Activated CD8-positive, alpha-beta T cell treated with anti-CD3 and anti-CD28 coated beads for 36 hours (primary cell): ENCODE measurements at places on chromosomes 2 and 18.

DNA sequence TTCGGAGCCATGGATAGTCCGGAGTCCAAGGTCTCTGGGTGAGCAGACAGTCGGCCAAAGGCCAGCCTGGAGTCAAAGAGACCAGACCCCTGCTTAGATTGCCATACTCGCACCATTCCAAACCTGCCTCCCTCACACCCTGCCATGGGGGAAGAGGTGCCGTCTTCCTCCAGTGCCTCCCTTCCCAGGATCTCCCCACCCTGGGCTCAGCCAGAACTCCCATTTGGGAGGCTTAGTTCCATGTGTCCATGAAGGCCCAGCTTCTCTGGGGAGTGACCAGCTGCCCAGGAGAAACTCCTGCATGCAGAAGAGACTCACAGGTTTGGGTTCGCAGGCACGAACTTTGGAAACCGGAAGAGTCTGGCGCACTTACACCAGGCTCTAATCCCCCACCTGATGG lies 21.7 kb downstream of the IGFBP5 start:
- no peak for DNase-seq
- H3K27me3 ChIP-seq, result peaks cover 3% of the 10 kb centered on the region
- no peak overlapping the region for H3K27ac ChIP-seq
- H3K36me3 ChIP-seq, result no peaks in the 10 kb centered on the region
- H3K4me1 ChIP-seq, result no peaks in the 10 kb centered on the region
- H3K4me3 ChIP-seq, result no peak overlapping the region

DNA sequence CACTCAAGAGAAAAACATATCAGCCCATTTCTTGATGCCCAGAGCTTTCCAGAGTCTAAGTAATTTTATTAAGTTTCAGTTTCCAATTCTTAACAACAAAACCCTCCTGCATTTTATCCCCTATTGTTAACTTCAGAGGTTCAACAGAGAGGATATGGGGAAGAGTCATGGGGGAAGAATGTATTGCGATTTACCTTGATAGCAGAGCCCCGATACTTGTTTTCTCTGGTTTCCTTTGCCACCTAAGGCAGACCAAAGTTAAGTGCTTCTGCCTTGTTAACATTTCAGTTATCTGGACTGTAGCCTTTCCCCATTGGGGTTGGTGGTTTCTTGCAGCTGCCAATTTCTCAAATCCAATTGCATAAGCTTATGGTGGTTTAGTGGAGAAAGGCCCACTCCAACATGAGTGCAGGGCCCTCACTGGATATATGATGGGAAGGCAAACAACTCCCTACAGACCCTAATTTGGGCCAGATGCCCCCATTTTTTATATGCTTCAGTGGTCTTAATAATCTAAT lies 82.0 kb upstream of the ITGB6 start:
- H3K27ac ChIP-seq, result no peak overlapping the region
- H3K27me3 ChIP-seq, result no peaks in the 10 kb centered on the region
- peaks cover 32% of the 10 kb centered on the region for H3K4me1 ChIP-seq
- peaks cover 34% of the 10 kb centered on the region for H3K36me3 ChIP-seq
- no peak for DNase-seq

- H3K27me3 ChIP-seq, result no peaks in the 10 kb centered on the region
- no peak overlapping the region for H3K27ac ChIP-seq
- H3K4me3 ChIP-seq, result no peak overlapping the region
Measured at GRCh38 chr2:104040771-104041170, 813.1 kb upstream of the POU3F3 start.

DNA sequence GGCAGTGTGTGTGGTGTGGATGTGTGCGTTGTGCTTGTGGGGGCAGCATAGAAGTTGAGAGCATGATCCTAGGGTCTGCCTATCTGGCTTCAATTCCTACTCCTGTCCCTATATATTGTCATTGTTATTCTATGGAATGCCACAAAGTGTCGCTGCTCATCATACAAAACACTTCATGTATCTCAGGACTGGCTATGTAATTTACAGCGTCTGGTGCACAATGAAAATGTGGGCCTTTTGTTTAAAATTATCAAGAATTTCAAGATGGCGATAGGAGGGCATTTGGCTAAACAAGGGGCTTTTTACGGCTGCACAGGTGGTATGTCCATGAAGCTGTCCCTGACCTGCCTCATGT lies 3.4 kb downstream of the SERPINB2 start:
- H3K36me3 ChIP-seq, result no peaks in the 10 kb centered on the region
- no peak overlapping the region for H3K4me3 ChIP-seq
- peaks cover 9% of the 10 kb centered on the region for H3K27me3 ChIP-seq
- no peak for DNase-seq

DNA sequence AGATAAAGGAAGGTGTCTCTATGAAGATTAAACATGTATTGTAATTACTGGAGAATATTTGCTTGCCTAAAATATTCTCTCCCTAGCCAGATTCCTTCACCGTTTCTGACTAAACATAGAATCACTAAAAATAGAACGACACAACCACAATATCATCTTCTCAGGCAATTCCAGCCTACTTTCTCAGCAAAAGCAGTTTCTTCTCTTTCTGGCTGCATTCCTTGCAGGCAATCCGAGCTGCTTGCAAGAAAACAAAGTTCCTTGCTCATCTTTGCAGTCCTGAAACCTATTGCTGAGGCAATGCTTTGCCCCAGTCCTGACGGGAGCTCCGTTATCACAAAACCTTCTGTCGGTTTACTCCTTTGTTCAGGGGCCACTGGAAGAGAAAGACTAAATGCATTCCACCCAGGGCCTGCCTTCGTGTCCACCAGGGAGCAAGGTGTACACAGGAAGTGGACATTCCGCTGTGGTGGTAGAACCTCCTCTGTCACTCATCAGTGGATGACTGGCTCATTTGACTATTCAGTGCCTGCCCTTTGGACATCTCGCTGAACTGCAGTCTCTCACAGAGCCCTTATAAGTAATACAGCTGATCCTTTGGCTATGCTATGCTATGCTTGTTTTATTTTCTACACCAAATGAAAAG lies 239.2 kb upstream of the DOK6 start:
- no peak overlapping the region for H3K4me3 ChIP-seq
- no peaks in the 10 kb centered on the region for H3K27me3 ChIP-seq
- H3K36me3 ChIP-seq, result no peaks in the 10 kb centered on the region
